ENCODE measurements at places on chromosomes 13 and 19. TPM values are rescaled to one million over a fixed set of nuclear protein-coding genes. Genes with fewer than 3 reads are reported as not detected.

Gene PRTN3
- not detected for total RNA-seq

Gene SYCN
- total RNA-seq = not detected

Gene PODNL1
- total RNA-seq = not detected

Gene CLEC17A
- 0.83 TPM for total RNA-seq

Gene FRY
- total RNA-seq = 0.58 TPM

Gene GARIN5A
- 0.36 TPM for total RNA-seq

Gene COMP
- total RNA-seq = not detected

Gene ZC3H4
- 70.2 TPM for total RNA-seq

Gene CATSPERD
- total RNA-seq = not detected

Gene ARGLU1
- total RNA-seq = 89.2 TPM

Gene ACP7
- total RNA-seq = not detected

DNA sequence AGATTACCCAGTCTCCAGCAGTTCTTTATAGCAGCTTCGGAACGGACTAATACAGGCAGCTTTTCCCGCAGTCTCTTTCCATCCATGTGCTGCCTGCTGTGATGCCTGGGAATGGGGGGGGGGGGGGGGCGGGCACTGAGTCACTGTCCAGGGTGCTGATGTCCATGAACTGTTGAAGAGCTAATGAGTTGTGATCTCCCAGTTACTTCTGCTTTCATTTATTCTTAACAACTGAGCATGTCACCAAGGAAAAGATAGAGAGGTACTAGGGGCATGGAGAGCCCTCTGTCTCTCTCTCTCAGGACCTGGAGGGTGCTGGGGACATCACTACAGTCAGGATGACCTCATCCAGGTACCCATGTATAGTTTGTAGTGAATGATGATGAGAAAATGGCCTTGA, 20.3 kb upstream of the CEACAM1 start:
- H3K27me3 ChIP-seq = peaks cover 5% of the 10 kb centered on the region
- H3K4me1 ChIP-seq = no peaks in the 10 kb centered on the region
- H3K36me3 ChIP-seq = no peaks in the 10 kb centered on the region
- no peak for DNase-seq
- no peak overlapping the region for H3K4me3 ChIP-seq

- peak overlapping the region; percentile 95 for H3K27ac ChIP-seq
- peaks cover 28% of the 10 kb centered on the region for H3K4me1 ChIP-seq
- peaks cover 29% of the 10 kb centered on the region for H3K36me3 ChIP-seq
- H3K27me3 ChIP-seq = no peaks in the 10 kb centered on the region
- H3K4me3 ChIP-seq = peak overlapping the region; percentile 75
- DNase-seq = peak; percentile 100
Measured at GRCh38 chr19:54190503-54191010, 551 bp upstream of the TSEN34 start.

- no peaks in the 10 kb centered on the region for H3K4me1 ChIP-seq
- no peak for DNase-seq
- peaks cover 32% of the 10 kb centered on the region for H3K27me3 ChIP-seq
- no peak overlapping the region for H3K4me3 ChIP-seq
Measured at GRCh38 chr13:20099319-20099718, 61.5 kb downstream of the GJA3 start.

- no peak for DNase-seq
- no peaks in the 10 kb centered on the region for H3K36me3 ChIP-seq
Measured at GRCh38 chr19:43105496-43105895, 23.0 kb upstream of the PSG2 start.

- DNase-seq = no peak
- no peak overlapping the region for H3K27ac ChIP-seq
- no peak overlapping the region for H3K4me3 ChIP-seq
- no peaks in the 10 kb centered on the region for H3K27me3 ChIP-seq
- H3K4me1 ChIP-seq = no peaks in the 10 kb centered on the region
- H3K36me3 ChIP-seq = peaks cover 2% of the 10 kb centered on the region
Measured at GRCh38 chr13:23811366-23812062, 77.7 kb downstream of the MIPEP start.

DNA sequence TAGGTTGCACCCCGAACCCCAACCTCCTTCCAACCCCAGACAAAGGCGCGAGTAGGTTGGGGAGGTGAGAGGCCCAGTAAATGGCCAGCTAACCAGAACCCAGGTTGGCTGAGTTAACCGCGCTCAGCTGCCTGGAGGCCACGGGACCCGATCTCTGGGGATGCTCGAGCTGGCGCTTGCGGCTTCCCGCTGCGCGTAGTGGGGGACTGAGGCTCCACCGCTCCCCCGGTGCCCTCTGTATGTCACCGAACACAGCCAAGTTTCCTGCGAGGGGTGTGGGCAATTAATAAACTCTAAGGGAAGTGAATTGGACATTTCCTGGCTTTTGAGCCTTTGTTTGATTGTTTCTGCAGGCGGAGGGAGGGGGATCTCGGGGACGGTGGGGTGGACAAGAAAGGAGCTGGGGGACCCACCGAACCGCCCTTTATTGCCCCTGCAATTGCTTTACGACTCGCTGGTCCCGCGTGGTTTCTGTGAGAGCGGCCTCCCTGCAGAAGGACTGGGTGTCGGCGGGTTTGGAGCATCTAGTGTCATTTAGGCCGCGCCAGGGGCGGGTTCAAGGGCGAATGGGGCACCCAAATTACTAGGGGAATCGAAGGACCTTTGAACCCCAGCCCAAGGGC, 3.5 kb upstream of the ZIC5 start:
- H3K36me3 ChIP-seq = peaks cover 2% of the 10 kb centered on the region
- DNase-seq = no peak
- peaks cover 12% of the 10 kb centered on the region for H3K4me1 ChIP-seq
- H3K4me3 ChIP-seq = no peak overlapping the region
- peaks cover 79% of the 10 kb centered on the region for H3K27me3 ChIP-seq

GRCh38 chr13:109668433-109669233, 117.8 kb downstream of the IRS2 start:
- H3K27me3 ChIP-seq = no peaks in the 10 kb centered on the region
- H3K4me3 ChIP-seq = no peak overlapping the region

DNA sequence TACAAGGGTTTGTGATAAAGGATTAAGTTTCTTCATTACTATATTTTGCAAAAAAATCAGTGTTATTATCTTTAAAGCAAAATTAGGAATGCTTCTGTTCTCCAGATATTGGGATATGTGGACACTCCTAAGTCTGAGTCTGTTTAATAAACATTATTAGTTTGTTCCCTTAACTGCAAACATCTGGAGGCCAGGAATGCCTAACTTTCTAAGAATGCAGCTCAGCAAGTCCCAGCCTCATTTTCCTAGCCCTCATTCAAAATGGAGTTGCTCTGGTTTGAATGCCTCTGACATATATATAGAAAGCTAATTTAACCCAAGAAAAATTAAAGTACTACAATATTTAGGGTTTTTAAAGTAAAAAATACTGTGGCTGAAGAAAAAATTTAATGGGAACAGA, 33.6 kb upstream of the EDNRB start:
- no peak for DNase-seq
- H3K27ac ChIP-seq = no peak overlapping the region
- no peaks in the 10 kb centered on the region for H3K36me3 ChIP-seq
- no peaks in the 10 kb centered on the region for H3K4me1 ChIP-seq
- H3K4me3 ChIP-seq = no peak overlapping the region
- peaks cover 6% of the 10 kb centered on the region for H3K27me3 ChIP-seq

DNA sequence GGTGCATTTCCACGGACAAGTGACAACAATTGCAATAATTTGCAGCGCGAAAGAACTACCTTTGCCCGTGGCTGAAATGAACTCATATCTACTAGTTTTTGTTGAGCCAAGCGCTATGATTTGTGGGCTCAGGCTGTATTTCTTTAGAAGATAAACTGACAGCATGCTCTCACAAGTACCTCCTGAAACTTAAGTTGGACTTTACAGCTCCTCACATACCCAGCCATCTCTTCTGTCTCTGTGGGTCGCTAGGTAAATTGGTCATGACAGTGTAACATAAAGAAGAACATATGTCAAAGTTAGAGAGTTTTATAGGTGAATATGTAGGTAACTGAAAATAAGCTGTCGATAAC, 839 bp downstream of the COG6 start:
- no peak for DNase-seq
- H3K27ac ChIP-seq = peak overlapping the region; percentile 82
- H3K4me3 ChIP-seq = peak overlapping the region; percentile 86
- peaks cover 2% of the 10 kb centered on the region for H3K36me3 ChIP-seq
- peaks cover 24% of the 10 kb centered on the region for H3K4me1 ChIP-seq

DNA sequence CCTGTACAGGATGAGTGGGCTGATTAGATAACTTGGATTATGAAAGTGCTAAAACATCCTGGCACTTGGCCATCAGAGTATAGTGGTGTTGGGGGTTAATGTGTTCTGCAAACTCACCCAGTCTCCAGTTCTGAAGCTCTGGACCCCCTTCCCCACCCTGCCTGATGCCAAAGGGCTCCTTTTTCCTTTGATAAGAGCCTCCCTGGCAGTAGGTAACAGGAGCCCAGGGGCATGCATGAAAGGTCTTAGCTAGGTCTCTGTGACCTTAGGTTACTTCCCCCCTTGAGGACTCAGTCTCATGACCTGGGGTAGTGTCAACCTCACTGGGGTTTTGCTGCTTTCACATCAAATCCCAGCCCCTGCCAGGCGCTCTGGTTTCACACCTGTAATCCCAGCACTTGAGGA, 2.5 kb downstream of the RPS28 start:
- peak; percentile 30 for DNase-seq
- peak overlapping the region; percentile 97 for H3K4me3 ChIP-seq
- H3K4me1 ChIP-seq = peaks cover 26% of the 10 kb centered on the region

- H3K4me1 ChIP-seq = peaks cover 4% of the 10 kb centered on the region
- H3K4me3 ChIP-seq = no peak overlapping the region
- H3K27me3 ChIP-seq = no peaks in the 10 kb centered on the region
- DNase-seq = no peak
Measured at GRCh38 chr13:100381595-100382224, 206.9 kb downstream of the GGACT start.

- peaks cover 4% of the 10 kb centered on the region for H3K4me1 ChIP-seq
- no peak overlapping the region for H3K27ac ChIP-seq
- no peak for DNase-seq
- no peak overlapping the region for H3K4me3 ChIP-seq
- no peaks in the 10 kb centered on the region for H3K27me3 ChIP-seq
Measured at GRCh38 chr13:105445796-105446195, 1089.7 kb downstream of the EFNB2 start.

- H3K27me3 ChIP-seq = peaks cover 4% of the 10 kb centered on the region
- H3K4me1 ChIP-seq = no peaks in the 10 kb centered on the region
- DNase-seq = no peak
Measured at GRCh38 chr19:15210323-15210781, 9.6 kb upstream of the NOTCH3 start.

- H3K27me3 ChIP-seq = no peaks in the 10 kb centered on the region
- H3K36me3 ChIP-seq = peaks cover 2% of the 10 kb centered on the region
- H3K4me1 ChIP-seq = no peaks in the 10 kb centered on the region
- DNase-seq = no peak
Measured at GRCh38 chr13:100443278-100443997, 145.2 kb downstream of the GGACT start.

GRCh38 chr13:101382086-101382485, 34.2 kb downstream of the NALCN start:
- no peak overlapping the region for H3K27ac ChIP-seq
- H3K4me1 ChIP-seq = no peaks in the 10 kb centered on the region
- H3K36me3 ChIP-seq = no peaks in the 10 kb centered on the region
- no peak overlapping the region for H3K4me3 ChIP-seq
- no peaks in the 10 kb centered on the region for H3K27me3 ChIP-seq
- DNase-seq = no peak

DNA sequence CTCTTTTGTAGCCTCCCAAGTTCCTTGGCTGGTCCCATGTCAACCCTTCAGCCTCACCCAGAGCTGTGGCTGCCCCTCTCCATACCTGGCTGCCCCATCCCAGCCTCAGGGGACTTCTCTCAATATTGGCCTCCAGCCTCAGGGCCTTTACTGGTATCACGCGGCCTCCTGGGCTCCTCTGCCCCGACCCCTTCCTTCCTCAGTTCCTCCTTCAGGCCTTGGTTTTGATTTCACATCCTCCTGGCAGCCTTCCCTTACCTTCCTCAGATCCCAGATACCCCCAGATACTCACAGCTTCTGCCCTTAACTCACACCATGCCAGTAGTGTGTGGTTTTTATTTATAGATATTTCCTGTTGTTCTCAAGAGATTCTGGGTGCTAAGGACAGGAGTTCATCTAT, 12.8 kb upstream of the SCN1B start:
- peaks cover 30% of the 10 kb centered on the region for H3K4me1 ChIP-seq
- peaks cover 65% of the 10 kb centered on the region for H3K36me3 ChIP-seq
- H3K27ac ChIP-seq = peak overlapping the region; percentile 67
- no peaks in the 10 kb centered on the region for H3K27me3 ChIP-seq
- no peak overlapping the region for H3K4me3 ChIP-seq

DNA sequence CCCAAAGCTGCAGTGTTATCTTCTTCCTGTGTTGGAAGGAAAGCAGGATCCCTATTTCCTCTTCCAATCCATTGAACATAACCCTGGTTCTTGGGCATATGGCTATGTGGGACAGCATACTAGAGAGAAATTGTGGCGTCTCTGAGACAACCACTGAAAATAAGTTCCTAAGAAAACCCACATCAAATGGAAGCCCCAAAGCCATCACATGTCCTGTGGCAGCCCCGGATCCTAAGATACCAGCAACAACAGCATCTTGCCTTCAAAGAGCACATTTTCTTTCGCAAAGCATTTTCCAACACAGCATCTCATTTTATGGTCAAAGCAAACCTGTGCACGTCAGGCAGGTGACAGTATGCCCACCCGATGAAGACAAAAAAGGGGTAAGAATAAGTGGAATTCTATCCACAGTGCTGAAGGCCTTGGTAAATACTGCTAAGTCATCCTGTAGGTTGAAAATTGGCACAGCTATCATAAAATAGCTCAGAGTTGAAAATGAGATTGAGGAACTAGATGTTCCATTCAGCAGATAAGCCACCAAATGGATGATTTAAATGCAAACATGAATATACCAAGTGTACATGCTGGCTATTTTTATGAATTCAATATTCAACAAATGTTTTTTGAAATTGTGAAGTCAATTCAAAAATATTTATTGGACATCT, 232.2 kb downstream of the DLEU7 start:
- H3K27ac ChIP-seq = no peak overlapping the region
- DNase-seq = peak; percentile 57
